ENCODE measurements at places on chromosomes 5 and 9.
A peak's percentile ranks its signal among the peaks of the same experiment; 100 is the strongest.

DNA sequence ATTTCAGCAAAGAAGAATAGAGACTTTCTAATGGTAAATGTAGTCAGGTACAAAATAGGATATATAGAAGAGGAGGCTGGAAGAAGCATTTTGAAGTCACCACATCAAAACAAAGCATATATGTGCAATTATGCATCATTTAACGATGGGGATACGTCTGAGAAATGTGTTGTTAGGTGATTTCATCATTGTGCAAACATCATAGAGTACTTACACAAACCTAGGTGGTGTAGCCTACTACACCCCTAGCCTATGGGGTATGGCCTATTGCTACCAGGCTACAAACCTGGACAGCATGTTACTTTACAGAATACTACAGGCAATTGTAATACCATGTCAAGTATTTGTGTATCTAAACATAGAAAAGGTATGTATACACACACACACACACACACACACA is 28.4 kb downstream of the ELP1 start:
- DNase-seq = no peak

DNA sequence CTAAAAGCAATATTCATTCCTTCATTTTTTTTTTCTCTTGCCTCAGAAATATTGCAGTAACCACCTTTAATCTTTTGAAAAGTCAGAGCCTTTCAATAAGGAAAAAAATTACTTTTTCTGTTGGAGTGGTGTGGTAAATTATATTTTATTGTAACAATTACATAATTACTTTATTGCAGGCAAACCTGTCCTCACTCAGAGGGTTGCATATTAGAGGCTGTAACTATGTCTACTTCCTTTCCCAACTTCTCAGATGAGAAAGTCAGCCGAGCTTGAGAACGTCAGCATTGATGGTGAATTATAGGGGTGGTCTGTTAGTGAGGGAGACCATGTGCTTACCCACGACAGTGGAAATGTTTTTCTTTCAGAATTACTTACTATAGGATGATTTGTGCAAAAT is 611.8 kb downstream of the KIF4B start:
- no peak for DNase-seq

DNA sequence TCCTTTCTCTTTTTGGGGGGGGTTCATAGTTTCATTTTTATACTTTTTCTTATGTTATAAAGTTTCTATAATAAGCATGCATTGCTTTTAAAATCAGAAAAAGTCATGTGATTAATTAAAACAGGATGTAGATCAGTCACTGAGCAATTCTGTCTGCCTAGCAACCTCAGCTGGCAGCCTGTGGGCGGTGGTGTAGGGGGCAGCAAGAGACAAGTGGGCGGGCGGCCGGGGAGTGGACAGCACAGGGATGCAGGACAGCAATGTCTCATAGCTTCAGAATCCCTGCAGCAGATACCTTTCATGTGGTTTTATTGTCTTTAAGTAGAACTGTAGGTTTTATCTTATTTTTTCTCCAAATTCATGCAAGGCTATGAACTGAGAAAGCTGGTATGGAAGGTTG is 101.9 kb upstream of the S1PR3 start:
- DNase-seq = no peak

DNA sequence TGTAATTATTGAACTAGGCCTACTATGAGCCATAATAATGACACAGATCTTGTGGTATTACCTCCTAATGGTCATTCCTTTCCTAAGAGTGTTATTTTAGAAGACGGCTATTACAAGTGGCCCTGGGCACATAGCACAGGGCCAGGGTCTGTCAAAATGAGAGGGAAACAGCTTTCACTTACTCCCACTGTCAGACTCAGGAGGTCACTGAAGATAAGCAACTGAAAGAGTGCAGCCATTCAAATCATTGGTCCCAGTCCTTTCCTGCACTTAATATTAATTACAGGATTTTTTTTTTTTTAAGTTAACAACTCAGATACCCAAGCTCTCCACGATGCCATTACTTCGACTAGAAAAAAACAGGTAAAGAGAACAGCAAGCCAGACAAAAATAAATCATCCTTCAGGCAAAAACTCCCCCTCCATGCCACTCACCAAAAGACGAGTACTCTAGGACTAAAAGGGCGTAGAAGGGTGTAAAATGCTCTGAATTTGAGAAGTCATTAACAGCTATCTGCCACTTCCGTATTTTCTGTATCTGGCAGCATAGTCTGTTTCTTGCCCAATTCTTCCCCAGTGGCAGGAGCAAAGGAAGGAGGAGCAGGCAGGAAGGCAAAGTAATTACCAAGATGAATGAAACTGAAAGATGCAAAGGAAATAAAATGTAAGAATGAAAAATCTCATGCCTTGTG is 87.4 kb downstream of the ZNF608 start:
- DNase-seq = no peak

DNA sequence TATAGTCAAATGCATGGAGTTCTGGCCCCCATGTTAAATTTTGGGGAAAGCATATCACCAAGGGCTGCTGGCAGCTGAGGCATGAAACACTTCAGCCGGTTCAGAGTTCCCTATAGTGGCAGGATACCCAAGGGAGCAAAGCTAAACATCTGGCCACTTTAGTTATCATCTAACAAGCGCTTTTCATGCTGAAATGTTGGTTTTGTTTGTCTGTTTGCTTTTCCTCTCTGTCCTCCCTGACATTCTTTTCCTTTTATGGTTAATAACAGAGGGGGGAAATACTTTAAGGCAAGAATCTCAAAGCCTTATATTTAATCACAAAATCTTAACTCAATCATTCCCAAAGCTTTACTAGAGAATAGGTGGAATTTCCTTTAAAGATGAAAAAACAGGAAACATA is 11.9 kb downstream of the APBA1 start:
- no peak for DNase-seq

- DNase-seq = no peak
These were observed 35.5 kb downstream of the MED10 start for GRCh38 chr5:6342689-6343315.

- DNase-seq = no peak
These were observed 75.9 kb downstream of the RAD23B start for GRCh38 chr9:107358986-107359385.

DNA sequence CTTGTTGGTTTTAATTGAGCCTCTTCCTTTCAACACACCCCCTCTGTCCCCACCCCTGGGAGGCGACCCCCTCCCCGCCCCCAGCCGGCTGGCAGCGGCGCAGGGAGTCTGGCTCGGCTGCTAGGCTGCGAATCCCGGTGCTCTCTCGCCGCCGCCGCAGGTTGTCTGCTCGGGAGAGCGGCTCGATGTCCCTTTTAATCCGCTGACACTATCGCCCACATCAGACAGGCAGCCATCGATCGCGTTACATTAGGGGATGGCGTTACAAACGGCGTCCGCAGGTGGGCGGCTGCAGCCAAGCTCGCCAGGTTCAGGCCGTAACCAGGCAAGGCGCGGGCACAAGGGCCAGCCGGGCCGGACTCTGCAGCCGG is 1.3 kb downstream of the NR2F1-AS1 start:
- no peak for DNase-seq

GRCh38 chr5:150394131-150394530 is 18.6 kb downstream of the CD74 start:
- DNase-seq = no peak

- DNase-seq = no peak
These were observed 23.9 kb downstream of the TPPP start for GRCh38 chr5:669111-669841.

- no peak for DNase-seq
These were observed 8.4 kb upstream of the SPATA31E1 start for GRCh38 chr9:87874304-87874623.

DNA sequence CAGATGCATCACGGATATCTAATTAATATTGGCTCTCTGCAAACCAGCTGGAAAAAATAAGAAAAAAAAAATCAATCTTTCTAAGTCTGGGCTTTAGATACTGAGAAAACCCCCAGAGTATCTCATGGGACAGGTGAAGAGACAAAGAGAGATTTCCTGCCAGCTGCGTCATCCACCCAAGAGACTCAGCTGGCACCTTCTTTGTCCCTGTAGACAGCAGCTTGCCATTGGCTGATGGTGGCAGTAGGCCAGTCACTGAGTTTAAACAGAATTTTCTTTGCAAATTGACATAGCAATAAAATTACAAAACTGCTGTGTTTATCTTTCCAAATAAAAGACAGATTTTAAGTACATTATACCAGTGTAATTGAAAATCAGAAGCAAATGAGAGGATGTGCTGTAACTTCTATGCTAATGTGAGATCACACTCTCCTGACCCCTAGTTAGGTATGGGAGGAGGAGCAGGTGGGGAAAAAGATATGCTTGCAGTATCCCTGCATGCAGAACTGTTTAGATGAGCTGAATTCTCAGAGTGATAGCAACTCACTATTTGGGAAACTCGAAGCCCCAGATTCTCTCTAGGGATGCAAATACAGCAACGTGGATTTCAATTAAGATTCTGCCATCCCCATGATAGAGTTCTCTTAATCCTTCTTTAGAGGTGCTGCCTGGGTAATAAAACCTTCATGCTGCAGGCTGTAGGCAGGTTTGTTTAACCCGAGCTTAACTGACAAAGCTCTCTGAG is 72.2 kb downstream of the NMUR2 start:
- DNase-seq = no peak

DNA sequence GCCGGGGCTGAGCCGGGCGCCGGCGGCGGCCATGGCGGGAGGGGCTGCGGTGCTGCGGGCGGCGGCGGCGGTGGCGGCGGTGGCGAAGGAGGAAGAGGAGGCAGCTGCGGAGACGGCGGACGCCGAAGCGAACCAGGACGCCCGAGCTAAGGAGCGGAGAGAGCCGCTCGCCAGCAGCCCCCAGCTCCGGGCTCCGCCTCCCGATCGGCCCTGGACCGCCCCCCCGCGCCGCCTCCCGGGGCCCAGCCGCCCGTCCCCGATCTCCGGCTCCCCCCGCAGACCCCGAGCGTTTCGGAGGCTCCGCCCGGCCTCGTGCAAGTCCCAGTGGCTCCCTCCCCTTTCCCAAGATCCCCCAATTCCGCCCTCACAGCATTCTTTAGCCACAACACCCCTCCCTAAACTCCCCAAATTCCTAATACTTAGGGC is at the start of gene ASTN2:
Gene ASTN2, minus strand, starts transcription at position 152 of the 426 bp plus-strand sequence. Its CDS starts 119 bp downstream, at position 33.
- DNase-seq = peak; percentile 22

GRCh38 chr5:80059354-80059980 is 24.3 kb downstream of the THBS4 start:
- DNase-seq = no peak

DNA sequence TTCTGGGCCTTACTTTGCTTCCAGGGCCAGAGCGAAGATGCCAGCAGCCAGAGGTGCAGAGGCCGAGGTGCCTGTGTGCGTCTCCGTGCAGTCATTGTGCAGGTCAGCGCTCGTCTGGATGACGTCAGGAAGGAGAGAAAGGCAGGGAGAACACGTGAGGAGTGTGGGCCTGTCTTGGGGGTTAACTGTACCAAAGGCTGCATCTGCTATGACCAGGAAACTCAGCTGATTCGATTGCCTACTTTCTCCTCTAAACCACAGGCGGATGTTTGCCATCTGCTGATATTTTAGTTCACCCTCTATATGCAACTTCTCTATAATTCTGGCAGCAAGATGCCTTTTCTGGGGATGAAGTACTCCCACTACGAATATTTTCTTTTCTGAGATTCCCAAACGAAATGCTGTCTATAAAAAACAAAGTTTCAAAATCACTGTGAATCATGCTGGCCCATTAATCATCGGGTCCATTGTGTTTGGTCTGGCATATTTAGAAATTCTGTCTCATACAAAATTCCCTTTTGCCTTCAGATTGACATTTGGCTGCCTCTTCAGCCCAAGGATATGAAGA is 24.8 kb downstream of the PCSK1 start:
- peak; percentile 14 for DNase-seq

DNA sequence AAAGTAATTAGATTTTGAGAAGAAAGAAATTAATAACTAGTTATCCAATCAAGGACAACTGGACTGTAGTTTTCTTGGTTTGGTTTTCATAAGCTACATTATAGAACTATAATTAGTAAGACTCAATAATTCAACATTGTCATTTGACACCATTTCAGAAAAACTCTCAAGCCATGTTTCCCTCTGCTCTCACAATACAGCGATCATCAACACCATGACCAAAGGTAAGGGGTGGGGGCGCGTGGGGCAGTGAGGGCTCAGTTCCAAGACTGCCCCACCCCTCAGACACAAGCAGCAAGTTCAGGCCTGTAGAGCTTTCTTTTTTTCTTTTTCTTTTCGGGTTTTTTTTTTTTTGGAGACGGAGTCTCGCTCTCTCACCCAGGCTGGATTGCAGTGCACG is 6.4 kb downstream of the CMBL start:
- no peak for DNase-seq

- no peak for DNase-seq
These were observed 191.1 kb downstream of the BNC2 start for GRCh38 chr9:16679327-16679821.

All from hepatic stellate cell (primary cell).